ENCODE measurements at places on chromosomes 6 and 20.
A peak's percentile ranks its signal among the peaks of the same experiment; 100 is the strongest.

- peak; percentile 78 for DNase-seq
Measured at GRCh38 chr6:3913077-3913957, 64.1 kb downstream of the FAM50B start.

DNA sequence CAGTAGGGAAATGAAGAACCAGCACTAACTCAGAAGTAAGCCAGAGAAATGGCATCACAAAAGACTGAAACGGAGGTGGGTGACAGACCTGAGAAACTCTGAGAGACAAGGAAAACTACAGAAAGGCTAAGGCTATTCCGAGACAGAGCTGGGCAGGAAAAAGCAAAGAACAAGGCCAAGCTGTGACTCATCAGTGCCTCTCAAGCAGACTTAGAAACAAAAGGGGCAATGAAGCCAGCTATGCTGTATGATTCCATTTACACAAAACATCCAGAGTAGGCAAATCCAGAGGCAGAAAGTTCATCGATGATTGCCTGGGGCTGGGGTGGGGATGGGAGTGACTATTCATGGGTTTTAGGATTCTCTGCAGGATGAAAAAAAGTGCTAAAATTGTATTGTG, 50.0 kb downstream of the SLC23A2 start:
- no peak for DNase-seq

DNA sequence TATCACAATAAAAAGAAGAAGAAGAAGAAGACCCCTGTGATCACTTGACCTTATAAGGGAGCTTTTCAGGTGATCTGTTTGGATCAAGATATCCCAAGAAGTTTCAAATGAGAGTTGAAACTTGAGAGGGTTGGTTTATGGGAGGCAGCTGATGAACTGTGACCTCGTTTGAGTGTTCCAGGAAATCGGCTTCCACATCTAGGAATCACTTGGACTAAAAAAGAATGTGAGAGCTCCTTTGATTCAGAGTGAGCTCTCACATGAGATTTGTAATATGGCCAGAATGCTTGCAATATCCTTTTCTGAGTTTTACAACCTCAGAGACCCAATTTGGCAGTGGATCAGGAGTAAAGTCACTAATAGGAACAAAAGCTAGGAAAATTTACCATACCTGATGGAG, 228.1 kb downstream of the ATXN1 start:
- no peak for DNase-seq

GRCh38 chr6:154898821-154899220, 96.3 kb upstream of the TIAM2 start:
- DNase-seq: no peak

DNA sequence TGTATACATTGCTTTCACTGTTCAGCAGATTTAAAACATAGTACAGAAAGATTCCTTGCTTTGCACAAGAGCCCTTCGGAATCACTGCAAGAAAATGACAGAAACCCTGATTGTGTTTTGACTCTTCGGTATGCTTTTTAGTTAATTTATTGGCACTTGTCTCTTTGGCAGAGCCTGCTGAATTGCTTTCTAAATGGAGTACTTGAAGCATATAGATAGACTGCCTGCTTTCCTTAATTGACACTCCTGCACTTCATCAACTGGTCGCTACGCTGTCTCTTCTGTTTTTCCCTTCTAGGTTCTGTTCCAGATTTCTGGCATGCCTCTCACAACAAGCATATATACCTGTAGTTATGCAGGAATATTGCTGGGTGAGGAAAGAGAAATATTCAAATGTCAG, 22.4 kb upstream of the RBM24 start:
- DNase-seq: no peak

DNA sequence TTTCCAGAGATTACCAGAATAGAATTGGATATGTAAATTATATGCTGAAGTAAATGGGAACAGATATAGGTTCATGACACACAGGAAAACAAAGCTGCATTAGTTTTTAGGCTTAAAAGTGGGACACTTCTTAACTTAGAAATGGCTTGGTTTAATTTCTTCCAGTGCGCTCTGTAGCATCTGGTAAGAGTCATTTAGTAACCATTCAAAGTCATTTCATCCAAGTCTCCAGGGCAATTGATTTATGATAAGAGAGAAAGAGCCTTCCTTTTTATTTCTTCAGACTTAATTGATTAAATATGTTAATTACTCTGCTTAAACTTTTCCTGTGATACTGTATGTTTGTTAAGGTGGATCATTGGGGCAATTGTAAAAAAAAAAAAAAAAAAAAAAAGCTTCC, 368.0 kb downstream of the DOK5 start:
- DNase-seq: no peak

DNA sequence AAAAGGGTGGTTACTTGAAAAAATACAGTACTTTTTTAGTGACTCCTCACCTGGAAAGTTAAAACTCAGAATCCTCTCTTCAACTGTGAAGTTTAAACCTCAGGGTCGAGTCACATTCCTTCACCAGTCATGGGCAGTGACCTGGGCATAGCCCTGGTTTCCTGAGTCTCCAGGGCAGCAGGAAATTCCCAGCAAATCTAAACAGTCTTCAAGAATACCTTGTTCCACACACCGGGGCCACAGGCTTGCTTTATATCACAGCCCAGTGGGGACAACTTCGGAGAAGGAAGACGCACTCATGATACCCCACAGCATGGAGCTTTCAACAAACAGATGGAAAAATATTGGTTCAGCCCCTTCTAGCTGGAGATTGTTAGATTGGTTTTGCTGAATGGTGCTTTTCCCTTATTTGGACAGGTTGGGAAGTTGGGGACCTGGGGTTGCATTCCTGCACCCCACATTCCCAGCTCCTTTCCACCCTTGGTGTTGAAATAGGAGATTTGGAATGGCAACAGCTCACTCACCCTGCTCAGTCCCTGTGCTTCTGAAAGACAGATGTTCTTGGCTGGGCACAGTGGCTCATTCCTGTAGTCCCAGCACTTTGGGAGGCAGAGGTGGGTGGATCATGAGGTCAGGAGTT, 113.0 kb upstream of the TMEM170B start:
- DNase-seq: no peak

- no peak for DNase-seq
Measured at GRCh38 chr6:90691823-90692222, 105.0 kb upstream of the MAP3K7 start.

DNA sequence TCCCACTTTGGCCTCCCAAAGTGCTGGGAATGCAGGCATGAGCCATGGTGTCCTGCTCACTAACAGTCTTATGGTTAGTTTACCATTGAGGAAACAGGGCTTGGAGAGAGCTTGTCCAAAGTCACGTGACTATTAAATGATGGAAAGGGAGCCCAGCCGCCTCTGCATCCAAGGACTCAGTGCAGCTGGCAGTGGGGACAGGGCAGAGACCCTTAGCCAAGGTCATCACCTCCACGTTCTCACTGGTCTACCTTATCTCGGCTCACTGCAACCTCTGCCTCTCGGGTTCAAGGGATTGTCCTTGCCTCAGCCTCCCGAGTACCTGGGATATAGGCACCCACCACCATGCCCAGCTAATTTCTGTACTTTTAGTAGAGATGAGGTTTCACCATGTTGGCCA, 109.3 kb downstream of the SLC23A2 start:
- no peak for DNase-seq

GRCh38 chr20:37774156-37774555, 80.3 kb downstream of the CTNNBL1 start:
- DNase-seq: no peak

- DNase-seq: no peak
Measured at GRCh38 chr20:40009542-40009941, 679.5 kb downstream of the MAFB start.

DNA sequence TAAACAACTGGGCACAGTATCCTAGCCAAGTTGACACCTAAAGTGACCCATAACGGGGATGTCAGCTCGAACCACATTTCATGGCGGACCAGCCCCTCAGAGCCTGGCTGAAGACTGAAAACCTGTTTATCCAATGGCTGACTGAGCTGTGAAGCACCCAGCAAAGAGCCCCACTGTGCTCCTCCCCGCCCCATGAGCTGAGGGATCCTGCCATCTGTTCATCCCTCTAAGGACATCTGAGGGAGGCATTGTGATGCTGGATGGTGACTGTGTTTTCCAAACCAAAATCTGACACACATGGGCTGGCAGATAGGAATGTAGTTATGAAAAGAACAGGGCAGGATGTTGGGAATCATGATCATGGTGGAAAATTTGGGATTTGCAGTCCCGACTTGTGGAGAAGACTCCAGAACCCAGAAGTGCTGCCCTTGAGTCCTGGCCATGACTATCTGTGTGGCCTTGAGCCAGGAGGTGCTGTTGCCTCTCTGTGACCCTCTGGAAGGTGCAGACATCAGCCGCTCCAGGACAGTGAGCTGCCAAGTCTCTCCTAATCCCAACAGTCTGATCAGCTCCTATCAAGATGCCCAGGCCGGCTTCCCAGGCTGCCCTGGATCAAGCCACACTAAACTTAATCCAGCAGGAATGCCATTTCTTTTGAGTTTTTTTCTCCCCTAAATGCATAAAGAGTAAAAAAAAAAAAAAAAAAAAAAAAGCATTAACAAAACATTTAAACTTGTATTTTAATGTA, 5.7 kb downstream of the EDN3 start:
- DNase-seq: no peak

GRCh38 chr20:50824137-50824536, 29.3 kb downstream of the BCAS4 start:
- DNase-seq: no peak
